Hematopoietic multipotent progenitor cell treated with erythropoietin and hydrocortisone succinate and interleukin-3 and kit ligand, for 6 days (in vitro differentiated cells): ENCODE measurements at places on chromosomes 7 and 10.

GRCh38 chr10:86300399-86300925 lies 66.1 kb downstream of the GRID1 start:
- DNase-seq: no peak

GRCh38 chr7:106257752-106258151 lies 27.0 kb downstream of the NAMPT start:
- no peak for DNase-seq

DNA sequence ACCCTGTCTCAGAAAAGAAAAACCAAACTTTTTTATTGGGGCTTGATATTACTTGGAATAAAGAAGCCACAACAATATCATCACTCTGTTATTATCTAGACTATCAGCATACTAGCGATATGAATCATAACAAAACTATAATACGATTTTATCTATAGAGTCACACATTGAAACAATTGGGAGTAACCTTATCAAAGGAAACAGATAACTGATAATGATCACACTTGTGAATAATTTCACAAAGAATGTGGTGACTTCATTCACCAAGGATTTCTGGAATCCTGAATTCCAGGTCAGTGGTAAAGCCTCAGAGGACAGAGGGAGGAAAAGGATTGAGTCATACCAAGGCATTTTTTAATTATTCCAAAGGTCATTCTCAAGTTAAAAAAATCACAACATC lies 32.1 kb upstream of the NMT2 start:
- DNase-seq: no peak

- DNase-seq: no peak
Measured at GRCh38 chr7:22724861-22725260, 2.1 kb upstream of the IL6 start.

- DNase-seq: peak; percentile 94
Measured at GRCh38 chr7:26151953-26152781, at the start of gene NFE2L3. Gene NFE2L3 (plus strand): TSS chr7:26152198. CDS start chr7:26152499, 301 bp downstream.

DNA sequence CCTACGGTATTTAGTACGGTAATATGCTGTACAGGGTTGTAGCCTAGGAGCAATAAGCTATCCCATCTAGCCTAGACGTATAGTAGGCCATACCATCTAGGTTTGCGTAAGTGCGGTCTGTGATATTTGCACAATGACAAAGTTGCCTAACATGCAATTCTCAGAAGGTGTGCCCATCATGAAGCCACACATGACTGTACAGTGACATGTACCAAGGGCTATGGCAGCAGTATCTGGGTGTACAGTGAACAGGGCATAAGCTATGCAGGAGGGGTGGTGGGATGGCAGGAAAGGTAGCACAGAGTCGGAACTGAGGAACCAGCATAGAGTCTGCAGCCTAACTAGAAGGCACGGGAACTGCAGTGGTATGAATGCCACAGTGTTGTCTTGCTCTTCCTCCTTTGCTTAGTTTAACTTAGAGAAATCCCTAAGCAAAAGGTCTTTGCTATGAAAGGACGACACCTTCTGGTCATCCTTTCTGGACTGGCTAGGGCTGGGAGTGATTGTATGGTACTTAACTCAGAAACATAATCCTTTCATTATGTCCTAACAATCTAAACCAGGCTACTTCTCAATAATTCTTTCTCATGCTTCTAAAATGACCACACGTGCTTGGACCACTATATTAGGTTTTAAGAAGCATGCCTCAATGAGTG lies 93.5 kb downstream of the DYNC1I1 start:
- peak; percentile 3 for DNase-seq

- no peak for DNase-seq
Measured at GRCh38 chr10:95628786-95629185, 27.7 kb downstream of the ALDH18A1 start.

GRCh38 chr10:125067764-125068163 lies 92.6 kb downstream of the CTBP2 start:
- no peak for DNase-seq
